ENCODE measurements at places on chromosomes 3 and 15.

- no peak for DNase-seq
Measured at GRCh38 chr3:22779737-22780136, 423.4 kb upstream of the UBE2E2 start.

DNA sequence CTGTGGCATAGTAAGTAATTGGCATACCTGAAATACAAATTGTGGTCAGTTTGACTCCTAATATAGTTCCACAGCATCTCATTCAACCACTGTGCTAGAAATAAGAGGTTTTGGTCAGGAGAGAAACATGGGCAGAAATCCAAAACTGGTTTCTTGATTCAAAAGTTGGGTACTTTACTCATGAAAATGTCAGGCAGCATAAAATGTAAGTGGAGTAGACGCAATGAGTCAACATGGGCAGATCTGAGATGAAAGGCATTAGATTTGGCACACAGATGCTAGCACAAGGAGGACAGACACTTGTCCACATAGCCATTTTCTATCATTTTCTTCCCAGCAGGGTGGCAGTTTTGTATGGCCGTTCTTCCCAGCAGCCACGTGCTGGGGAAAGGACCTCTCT lies 255.8 kb upstream of the CDIN1 start:
- no peak for DNase-seq

DNA sequence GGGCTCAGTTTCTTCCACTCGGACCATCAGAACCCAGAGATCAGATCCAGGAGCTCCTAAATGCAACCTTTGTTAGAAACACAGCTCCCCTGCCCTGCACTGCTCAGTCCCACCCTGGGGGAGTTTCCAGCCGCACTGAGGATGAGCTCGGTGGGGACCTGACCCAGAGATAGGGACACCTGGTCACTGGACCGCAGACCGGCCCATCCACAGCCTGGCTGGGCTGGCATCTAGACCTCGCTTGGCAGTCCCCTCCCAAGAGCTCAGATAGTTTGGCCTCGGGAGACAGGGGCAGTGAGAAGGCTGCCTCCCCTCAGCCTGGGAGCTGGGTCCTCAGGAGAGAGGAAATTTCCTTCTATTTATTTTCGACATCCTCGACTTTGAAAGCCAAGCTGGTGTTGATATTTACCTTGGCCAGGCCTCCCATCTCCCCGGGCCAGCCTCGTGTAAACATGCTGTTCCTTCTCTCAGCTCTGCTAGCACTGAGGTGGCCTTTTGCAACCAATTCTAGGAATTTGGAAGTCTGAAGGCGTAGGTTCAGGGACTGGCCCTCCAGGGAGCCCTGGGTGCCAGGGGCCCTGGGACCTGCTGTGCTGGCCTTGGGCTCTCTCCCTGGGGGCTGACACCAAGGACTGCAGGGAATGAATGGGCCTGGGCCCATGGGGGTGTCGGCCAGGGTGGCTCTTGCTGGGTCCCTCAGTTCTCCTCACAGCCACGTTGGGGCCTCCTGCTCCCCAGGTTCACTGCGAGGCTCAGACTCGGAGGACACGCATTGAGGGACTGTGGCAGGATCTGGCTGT lies 90.1 kb downstream of the VGLL4 start:
- no peak for DNase-seq

DNA sequence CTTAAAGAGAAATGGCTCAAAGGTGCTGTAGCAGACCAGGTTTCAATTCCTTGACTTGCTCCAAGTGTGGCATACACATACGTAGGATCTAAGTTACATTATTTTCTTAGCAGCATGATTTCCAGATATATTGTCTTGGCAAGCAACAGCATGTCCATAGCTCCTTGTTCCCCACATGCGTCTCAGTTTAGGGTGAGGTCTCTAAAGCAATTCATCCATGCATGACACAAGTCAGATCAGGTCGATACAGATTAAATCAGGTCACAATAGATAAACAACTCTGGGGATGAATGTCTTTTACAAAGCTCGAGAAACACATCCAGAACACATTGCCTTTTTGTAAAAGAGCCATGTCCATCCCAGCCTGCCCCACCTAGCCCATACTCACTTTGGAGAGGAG lies 108.9 kb upstream of the ABHD17C start:
- DNase-seq: no peak

Data from activated CD8-positive, alpha-beta T cell treated with anti-CD3 and anti-CD28 coated beads for 36 hours (primary cell).